ENCODE measurements at places on chromosomes 7 and 10.

- DNase-seq = no peak
Measured at GRCh38 chr7:117004899-117005298, 51.6 kb downstream of the ST7 start.

DNA sequence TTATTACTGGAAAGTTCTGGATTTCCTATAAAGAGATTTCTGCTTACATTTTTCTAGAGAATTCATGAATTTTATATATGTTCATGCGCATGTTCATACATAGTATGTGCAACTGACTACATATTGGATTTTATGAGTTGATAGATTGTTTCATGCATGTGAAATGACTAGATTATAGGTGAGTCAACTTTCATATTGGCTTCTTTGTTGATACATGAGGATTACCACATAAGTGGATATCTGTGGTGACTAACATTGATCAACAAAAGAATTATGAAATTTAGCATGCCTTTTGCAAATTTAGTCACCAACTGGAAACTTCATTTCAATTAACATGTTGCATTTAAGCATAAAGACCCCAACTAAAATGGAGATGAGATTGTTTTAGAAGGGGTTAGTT is 99.0 kb downstream of the GNAT3 start:
- no peak for DNase-seq

DNA sequence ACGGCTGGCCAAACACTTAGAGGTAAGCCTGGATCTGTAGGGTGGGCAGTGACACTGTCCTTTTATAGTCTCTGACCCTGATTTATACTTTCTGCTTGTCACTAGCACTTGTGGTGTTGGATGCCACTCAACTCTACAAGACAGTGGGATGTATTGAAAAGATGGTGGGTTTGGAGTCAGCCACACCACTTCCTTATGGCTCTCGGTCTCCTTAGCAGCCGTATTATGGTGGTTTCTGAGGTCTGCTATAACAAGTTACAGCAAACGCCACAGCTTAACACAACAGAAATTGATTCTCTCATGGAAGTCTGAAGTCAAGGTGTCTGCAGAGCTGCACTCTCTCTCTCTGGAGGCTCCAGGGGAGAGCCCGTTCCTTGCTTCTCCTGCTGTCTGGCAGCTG is 14.7 kb downstream of the ITIH2 start:
- DNase-seq = no peak

GRCh38 chr7:50270531-50271018 is 33.9 kb upstream of the IKZF1 start:
- no peak for DNase-seq

GRCh38 chr7:108246227-108246837 is 116.2 kb upstream of the LAMB4 start:
- DNase-seq = peak; percentile 100

DNA sequence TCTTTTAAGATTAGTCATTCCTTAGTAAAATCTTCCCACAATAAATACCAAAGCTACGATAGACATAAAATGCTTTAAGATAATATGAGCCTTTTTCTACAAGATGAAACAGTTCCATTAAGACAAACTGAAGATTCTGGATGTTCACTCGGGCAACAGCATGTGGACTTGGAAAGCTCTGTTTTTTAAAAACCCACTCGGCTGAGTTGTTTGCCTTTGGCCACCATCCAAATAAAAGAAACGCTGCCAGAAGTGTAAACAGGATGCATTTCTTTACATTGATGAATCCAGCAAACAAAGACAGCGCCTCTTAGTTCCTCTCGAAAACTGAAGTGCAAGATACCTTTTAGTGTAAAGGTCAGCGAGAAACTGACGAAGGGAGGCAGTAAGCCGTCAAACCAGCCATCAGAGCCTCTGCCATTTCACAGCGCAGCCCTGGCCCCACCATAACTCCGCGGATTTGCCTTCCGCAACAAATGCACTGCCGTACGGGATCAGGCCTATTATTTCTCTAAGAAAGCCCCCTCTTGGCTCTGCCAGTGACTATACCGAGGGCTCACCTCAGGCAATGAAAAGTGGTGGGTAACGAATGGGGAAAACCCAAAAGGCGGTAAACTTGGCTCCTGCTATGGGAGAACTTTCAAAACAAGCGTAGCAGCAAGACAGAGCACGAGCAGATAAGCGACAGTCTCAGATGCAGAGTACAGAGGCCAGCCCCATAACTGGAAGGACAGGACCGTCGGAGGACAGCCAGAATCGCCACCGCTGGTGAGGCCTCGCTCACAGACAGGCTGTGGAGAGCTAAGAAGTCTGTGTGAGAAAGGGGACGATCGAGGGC is 41.4 kb downstream of the GNA12 start:
- no peak for DNase-seq

GRCh38 chr7:28984631-28985030 is 26.5 kb upstream of the TRIL start:
- peak; percentile 85 for DNase-seq

GRCh38 chr10:2425320-2425719 is 642.0 kb upstream of the PFKP start:
- no peak for DNase-seq

Data from renal cortical epithelial cell (primary cell).